Inflammatory macrophage treated with lipopolysaccharide for 4 hours (primary cell): ENCODE measurements at places on chromosomes 5 and 9.

- no peak for DNase-seq
Measured at GRCh38 chr5:81852291-81853029, 101.6 kb upstream of the SSBP2 start.

DNA sequence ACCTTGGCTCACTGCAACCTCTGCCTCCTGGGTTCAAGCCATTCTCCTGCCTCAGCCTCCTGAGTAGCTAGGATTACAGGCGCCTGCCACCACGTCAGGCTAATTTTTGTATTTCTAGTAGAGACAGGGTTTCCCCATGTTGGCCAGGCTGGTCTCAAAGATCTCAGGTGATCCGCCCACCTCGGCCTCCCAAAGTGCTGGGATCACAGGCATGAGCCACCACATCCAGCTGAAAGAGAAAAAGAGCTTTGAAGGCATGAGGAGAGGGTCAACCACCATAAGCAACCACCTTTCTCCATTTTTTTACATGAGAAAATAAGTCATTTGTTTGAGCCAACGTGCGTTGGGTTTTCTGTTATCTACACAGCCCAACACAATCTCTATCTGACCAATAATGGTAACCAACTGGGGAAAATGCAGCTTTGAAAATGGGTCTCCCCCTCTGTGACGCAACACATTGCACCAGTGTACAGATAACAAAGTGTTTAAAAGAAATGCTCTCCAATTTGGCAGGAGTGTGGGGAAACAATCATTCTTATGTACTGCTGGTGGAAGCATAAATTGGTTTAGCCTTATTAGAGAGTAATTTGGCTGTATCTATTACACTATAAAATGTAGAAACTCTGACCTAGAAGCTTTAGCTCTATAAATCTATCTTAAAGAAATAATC is 45.8 kb upstream of the ZBTB43 start:
- DNase-seq: no peak

DNA sequence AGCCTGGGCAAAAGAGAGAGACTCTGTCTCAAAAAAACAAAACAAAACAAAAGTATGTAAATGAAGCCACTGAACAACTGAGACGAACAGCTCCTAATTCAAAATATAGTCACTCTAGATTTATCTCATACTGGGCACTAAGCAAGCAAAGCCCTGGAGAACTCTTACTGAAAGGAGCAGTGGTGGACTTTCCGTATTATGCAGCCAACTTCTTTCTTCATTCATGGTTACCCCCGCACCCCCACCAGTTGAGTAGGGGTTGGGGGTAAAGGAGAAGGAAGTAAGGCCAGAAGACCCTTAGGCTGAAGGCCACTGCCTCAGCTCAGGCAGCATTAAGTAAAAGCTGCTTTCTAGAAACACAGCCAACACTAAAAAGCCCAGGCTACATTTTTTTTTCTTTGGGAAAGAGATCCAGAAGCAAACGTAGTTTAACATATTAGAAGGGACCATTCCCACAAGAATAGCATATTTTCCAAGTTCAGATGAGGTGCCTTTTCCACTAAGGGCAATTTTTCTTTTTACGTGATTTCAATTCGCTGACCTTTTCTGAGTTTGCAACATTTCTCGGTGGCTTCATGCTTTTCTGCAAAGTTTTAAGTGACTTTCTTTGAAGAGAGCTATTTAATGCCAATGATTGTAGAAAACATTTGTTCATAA is 55.3 kb downstream of the MAPKAP1 start:
- no peak for DNase-seq

DNA sequence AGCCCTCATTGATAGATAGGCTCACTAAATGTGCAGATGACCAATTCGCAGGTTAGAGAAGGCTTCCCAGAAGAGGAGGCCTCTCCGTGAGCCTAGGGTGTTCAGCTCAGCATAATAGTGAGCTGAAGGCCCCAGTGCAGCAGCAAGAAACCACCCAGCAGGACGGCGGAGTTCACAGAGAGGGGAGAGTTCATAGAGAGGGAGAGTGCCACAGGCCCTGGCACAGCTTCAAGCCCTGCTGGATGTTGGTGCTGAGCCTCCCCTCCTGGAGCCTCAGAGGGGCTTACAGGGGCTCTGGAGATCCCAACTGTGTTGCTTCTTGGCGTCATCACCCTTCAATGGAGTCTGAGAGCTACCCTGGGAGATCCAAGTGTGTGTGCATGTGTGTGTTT is 2.1 kb downstream of the SLC22A5 start:
- DNase-seq: no peak

DNA sequence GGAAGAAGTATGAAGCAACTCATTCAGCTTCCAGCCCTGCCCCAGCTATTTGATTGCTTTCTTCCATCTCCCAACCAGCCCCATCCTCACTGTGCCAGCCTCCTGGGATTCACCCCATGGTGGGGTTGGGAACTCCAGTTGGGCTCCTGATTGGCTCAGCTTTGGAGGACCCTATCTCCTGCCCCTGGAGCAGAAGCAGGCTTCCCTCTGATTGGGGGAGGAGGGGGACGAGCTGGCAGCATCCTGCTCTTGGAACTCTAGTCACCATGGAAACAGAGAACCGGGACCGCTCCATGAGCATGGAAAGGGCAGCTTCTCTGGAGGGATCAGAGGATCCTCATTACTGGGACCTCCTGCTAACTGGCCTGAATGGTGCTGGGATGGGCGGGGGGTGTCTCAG is 2.6 kb downstream of the SLC6A7 start:
- DNase-seq: no peak

DNA sequence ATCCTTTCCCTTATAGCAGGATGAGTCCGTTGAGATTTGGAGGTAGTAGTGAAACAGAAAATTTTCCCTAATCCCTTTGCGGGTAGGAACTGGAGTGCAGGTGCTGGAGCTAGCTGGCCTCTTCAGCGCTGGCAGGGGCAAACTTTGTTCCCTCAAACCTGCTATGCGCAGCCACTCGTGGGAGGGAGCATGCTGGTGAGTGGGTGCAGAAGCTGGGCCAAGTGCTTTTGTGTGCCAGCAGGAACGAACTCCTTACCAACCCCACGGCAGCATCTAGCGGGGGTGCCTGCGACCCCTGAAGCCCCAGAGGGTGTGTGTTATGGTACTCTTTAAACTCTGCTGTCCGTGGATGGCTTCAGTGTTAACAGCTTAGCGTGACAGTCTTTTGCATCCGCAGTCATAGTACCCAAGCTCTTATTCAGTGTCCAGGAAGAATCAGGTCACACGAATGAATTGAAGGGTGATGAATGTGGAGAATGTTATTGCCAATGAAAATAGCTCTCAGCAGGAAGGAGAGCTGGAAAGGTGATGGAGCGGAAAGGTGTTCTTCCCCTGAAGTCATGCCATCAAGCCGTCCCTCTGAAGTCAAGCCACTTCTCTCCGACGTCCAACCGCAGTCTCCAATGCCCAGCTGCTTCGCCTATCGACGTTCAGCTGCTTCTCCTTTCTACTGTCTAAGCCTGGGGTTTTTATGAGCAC is 1445.1 kb upstream of the CDH9 start:
- DNase-seq: no peak

DNA sequence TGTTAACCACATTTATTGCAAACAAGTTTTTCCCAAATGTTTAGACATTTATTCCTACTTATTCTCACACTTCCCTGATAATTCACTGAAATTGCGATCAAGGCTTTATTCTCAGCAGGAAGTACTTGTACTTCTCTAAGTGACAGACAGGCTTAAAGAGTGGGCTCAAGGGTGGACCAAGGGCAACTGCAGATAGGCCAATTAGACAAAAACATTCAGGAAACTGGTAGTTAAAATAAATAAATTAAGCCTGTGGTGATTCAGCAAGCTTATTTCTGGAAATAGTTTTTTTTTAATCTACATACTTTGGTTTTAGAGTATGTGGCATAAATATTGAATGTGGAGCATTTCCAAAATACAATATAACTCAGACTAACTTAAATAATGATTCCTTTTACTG is 136.1 kb downstream of the UGCG start:
- peak; percentile 22 for DNase-seq

GRCh38 chr5:58491216-58491892 is at the start of gene GAPT:
Gene GAPT (plus strand): TSS chr5:58491435. CDS start chr5:58494537, 3,102 bp downstream.
- peak; percentile 78 for DNase-seq

DNA sequence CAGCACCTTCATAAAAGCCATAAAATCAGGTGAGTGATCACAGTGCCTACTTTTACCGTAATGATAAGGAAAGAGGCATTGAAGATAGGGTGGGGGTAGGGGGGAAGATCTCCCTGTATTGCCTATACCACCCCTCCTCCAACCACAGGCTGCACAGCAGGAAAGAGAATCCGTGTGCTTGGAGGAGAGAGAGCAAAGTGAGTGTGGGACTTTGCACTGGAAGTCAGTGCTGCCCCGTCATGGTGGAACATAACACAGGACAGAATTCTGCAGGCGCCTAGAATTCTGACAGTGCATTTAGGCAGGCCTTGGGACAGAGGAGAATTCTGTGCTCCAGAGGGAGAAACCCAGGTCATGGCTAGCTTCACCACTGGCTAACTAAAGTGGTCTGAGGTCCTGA is 3.5 kb upstream of the C5 start:
- no peak for DNase-seq
